Effector CD4-positive, alpha-beta T cell (primary cell): ENCODE measurements at places on chromosomes 3 and 15.

DNA sequence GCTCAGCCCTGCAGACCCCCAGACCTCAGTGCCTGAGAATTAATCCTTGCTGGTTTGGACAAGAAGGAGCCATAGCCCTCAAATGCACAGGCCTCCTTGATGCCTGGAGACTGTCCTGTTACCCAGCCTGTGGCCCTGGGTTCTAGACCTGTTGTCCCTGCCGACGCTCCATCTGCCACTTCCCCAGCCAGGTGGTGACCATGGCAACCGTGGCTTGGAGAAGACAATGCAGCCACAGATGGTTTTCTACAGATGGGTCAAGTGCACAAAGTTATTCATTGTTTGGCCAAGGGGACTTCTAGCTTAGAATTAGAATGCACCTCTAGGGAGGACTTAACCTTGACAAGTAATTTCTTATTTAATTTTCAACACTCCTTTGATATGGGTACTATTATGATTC, 297.1 kb downstream of the UACA start:
- no peak for DNase-seq

DNA sequence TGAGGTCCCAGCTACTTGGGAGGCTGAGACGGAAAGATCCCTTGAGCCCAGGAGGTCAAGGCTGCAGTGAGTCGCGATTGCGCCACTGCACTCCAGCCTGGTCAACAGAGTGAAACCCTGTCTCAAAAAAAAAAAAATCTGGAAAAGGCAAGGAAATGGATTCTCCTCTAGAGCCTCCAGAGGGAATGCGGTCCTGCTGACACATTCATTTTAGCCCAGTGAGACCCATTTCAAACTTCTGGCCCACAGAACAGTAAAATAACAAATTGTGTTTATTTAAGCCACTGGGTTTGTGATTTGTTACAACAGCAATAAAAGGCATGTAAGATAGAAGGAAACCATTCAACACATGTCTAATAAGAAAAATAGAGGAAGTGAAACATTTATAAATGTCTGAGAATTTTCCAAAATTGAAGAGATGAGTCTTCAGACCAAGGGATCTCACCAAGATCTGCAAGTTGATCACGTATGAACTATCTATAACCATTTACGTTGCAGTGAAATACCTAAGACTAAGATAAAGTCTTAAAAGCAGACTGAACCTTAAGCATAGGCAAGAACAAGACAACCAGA, at the start of gene HTR3E:
TSS of gene HTR3E (plus strand) at position 254 of the 573 bp plus-strand sequence. CDS start 466 bp downstream, outside the sequence.
- DNase-seq: no peak

DNA sequence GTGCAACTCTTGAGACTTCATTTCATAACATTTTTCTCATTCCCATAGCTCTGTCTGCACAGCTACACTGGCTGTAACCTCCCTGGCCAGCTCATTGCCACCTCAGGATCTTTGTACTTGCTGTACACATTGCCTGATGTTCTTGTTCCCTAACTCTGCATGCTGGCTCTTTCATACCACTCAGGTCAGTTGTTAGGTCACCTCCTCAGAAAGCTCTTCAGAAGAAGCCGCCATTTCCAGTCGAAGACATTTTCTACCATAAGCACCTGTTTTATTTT, 176.2 kb downstream of the AKAP13 start:
- no peak for DNase-seq

GRCh38 chr3:33833408-33834095, 35.1 kb downstream of the PDCD6IP start:
- no peak for DNase-seq

- no peak for DNase-seq
Measured at GRCh38 chr15:68656438-68656739, 77.6 kb downstream of the CORO2B start.

- no peak for DNase-seq
Measured at GRCh38 chr3:54659347-54659746, 268.5 kb downstream of the LRTM1 start.

DNA sequence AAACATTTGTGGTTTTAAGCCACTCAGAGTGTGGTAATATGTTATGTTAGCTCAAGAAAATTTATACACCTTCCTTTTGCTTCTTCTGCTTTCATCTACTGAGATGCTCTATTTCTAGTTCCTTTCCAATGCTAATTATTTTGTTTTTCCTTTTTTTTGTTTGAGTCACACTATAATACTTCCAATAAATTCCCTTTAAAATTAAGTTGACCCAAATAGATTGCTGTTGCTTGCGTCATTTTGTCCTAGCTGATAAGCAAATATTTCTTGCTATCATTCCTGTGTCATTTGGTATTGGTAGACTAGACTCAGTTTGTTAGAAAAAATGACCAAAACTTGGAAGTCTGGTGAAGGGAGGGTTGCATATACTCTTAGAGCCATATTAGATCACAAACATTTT, 437.0 kb upstream of the CNTN6 start:
- no peak for DNase-seq

- DNase-seq: no peak
Measured at GRCh38 chr3:35183927-35184675, 455.2 kb upstream of the ARPP21 start.

- DNase-seq: no peak
Measured at GRCh38 chr3:128487813-128488635, 5.0 kb downstream of the GATA2 start.

GRCh38 chr3:25178672-25179071, 249.4 kb upstream of the RARB start:
- no peak for DNase-seq

DNA sequence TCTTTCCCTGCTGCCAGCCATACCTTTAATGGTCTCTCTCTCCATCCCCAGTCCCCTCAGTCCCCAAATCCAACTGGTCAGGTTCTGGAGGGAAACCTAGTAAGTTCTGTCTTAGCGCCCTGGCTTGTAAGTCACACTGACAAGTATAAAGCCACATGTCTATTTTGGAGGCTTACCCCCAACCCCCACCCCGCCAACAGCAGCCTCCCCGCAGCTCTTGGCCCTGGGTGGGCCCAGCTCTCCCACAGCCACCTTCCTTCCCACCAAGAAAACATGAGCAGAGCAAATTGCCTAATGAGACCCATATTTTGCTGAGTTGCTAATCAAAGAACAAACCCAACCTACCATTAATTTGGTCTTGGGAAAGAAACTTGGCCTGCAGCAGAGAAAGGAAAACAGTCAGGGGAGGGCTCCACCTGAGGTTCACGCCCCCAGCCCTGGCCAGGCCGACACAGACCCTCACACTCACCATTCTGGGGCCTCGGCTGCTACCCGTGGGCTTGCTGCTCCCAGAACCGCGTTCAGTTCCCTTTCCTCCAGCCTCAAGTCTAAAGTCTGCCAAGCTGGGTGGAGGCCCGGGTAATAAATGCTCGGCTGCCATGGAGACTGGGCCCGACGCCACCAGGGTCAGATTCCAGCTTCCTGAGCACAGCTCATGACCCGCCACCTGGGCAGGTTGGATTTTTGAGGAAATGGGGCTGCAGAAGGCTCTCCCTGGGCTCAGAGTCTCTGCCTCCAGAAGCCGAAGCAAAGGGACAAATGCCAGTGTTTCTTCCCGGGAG, at the start of gene CALML4:
TSS of gene CALML4 (minus strand) at position 557 of the 782 bp plus-strand sequence. CDS start at position 472, 85 bp downstream.
- no peak for DNase-seq

DNA sequence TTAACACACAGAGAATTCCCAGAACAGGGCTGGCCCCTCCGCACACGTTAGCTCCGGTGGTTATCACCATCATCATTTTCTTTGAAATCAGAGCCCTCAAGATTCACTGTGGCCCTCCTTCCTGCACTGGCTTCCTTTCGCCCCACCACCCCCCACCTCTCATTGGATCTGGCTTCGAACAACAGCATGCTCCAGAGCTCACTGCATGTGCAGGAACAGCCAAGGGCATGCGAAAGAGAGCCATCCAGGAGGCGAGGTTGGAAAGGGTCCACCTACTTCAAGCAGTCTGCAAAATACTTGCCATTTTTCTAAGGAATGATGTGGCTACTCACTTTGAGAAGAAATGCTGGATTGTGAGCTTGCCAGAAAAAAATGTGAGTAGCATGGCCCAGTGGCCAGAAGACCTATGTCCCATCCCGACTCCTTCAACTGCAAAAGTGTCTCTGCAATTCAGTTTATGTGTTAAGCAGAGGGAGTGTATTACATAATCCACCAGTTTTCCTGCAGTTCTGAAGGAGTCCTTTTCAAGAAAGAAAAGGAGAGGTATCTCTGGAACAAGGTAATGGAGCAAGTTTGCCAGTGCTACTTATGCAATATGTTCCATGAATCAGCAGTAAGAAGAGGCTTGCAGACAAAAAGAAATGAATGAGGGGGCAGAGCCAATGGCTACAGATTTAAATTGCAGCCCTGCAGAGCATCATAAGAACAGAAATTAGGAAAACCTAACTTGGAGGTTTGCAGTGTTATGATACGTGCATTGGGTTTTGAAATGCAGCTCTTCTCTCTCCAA, 92.8 kb downstream of the OCA2 start:
- no peak for DNase-seq

DNA sequence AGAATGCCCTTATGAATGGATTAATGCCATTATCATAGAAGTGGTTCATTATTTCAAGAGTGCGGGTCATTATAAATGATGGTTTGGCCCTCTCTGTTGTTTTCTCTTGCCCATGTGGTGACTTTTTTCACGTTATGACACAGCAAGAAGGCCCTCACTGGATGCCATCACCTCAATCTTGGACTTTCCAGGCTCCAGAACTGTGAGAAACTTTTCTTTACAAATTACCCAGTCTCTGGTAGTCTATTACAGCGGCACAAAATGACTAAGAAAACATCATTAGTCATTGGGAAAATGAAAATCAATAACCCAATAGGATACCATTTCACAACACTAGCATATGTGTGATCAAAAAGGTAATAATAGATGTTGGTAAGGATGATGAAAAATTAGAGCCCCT, 119.0 kb upstream of the LPP start:
- no peak for DNase-seq

DNA sequence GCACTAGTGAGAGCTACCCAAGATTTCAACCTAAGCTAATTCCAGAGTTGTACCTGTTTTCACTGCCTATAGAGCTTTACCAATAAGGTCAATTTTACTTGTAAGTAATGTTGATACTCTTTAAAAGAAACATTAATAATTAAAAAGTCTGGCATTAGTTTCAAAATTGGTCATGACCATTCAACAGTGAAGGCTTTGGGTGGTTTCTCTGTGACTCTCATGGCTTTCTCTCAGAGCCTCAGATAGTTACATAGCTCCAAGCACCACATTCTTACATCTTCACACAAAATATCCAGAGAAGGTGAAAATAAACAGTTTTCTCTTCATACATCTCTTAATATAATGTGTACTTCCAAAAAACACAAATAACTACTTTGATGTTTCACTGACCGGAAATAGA, 61.5 kb upstream of the TCF12 start:
- DNase-seq: no peak

- no peak for DNase-seq
Measured at GRCh38 chr15:37824717-37825382, 109.6 kb upstream of the TMCO5A start.

GRCh38 chr3:157443905-157444796, 7.5 kb downstream of the PTX3 start:
- DNase-seq: no peak

- DNase-seq: no peak
Measured at GRCh38 chr3:142209655-142210054, 15.7 kb downstream of the GK5 start.

- DNase-seq: no peak
Measured at GRCh38 chr15:36661042-36661441, 81.6 kb downstream of the CDIN1 start.

DNA sequence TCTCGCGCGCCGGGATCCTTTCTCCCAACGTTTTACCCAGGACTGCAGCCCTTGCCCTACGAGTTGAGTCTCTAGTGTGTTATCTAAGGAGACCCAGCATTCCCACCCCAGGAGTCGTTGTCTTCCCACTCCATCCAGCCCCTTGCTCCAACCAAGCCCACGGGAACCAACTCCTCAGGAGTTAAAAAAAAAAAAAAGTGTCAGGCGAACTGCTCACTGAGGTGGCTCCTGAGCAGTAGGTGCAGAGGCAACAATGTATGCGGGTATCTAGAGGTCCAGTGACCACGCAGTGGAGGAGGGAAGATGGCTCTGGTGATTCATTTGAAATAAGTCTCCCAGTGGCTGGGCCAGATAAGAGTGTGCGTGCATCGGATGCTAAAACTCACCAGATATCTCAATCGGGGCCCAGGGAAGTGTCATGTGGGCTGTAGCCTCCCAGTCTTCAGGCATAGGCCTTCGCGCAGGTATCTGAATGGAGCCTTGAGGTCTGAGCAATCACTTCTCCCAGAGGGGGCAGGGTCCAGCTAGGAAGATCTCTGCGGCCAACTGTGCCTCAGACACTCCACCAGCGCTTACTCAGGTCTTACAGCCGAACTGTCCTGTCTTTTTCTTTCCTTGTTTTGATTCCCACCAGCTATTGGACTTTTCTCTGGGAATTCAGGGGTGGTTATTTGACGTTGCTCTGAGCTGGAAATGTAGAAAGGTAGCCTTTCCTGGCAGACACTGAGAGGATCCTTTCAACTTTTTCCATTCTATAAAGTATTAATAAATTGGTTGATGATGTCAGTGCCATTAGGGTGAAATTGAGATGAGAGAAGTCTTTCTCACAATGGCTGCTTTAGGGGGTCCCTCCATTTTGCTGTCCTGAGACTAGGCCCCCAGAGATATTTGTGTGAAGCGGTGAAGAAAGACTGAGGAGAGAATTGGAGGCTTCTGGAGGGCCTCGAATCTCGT, 21.0 kb downstream of the ZIC4 start:
- DNase-seq: no peak

DNA sequence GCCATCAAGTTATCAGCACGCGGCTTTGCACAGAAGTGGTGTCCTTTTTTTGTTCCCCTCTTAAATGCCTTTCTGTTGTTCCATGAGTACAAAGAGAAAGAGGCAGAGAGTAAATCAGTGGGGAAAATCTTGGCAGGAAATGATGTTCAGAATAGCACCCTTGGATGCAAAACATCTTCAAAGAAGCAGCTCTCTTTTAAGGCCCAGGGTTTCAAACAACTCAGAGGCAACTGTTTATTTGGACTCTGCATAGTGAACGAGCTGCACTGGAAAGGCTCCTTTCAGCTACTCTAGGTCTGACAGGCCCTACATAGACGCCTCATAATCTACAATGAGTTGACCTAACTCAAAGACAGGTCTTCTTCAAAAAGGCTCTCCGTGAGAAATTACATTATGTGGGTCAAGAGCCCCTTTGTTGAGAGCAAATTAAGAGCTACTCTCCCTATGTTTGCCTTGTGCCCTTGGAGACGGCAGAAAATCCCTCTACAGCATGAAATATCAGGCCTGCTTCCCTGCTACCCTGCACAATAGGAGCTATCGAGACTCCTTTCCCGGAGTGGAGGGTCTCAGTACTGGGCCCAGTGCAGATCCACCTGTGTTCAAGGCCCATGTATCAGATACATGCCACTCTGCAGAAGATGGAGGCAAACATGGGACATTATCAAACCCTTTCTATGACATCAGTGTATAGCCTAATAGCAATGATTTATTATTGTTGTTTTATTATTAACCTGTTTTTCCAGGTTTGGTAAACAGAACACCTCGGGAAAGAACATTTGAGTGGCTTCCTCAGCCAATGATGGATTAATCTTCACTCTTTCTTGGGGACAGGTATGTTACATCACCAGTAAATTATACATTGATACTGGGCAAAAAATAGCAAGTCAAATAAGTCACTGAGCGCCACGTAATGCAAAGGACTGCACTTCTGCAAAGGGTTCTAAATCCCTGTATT, 53.1 kb downstream of the HEG1 start:
- no peak for DNase-seq

GRCh38 chr3:41630708-41631107, 331.2 kb downstream of the ULK4 start:
- no peak for DNase-seq
